ENCODE measurements at places on chromosomes 4 and X.

GRCh38 chrX:101040197-101040596 is 11.7 kb downstream of the TRMT2B start:
- no peak for DNase-seq

DNA sequence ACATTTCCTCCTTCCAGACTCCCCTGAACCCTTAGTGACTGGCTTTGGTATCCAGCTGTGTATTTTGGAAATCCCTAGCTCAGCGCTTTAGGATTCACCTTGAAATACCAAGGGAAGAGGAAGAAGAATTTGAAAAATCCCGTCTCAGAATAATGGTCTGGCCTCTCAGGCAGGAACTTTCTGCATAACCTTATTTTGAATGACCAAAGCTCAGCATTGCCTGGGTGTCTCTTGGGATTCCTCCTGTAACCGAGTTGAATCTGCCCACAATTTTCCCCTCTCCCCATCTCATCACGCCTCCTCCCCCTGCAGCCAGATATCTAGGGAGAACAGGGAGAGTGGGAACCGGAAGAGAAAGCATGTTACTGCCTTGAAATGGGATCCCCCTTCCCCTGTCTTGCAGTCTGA is 116.2 kb downstream of the SMIM20 start:
- DNase-seq = no peak

DNA sequence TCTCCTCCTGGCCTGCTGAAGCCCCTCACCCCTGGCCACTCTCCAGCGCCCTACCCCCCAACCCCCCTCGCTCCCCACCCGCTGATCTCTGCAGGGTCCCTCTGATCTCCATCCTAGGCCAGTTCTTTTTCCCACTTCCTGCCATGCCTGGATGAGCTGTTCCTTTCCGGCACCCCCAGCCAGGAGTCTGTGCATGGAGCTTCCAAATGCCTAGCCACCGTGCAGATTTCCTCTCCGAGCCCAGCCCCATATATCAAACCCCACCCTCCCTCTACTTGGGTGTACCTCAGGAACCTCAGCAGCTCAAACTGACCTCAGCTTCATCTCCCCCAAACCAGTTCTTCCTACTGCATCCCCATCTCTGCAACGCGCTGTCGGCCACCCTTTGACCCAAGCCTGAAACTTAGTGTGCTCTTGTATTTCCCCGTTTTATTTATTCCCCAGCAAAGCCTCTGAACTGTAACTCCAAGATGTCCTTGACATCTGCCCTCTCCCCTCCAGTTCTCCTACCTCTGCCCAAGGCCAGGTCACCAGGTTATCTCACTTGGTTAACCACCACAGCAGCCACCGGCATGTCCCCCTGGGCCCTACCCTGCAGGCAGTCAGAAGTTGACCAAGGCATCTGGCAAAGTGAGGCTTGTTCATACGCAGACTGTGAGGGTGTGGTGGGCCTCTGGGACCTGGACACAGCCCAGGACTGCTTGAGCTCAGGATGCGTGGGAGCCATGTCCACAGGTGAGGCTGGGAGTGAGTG is 194.9 kb upstream of the PSAPL1 start:
- DNase-seq = no peak

- DNase-seq = no peak
These were observed 59.5 kb upstream of the FGF13 start for GRCh38 chrX:138771047-138771446.

- DNase-seq = no peak
These were observed 41.1 kb downstream of the LIMCH1 start for GRCh38 chr4:41579043-41579442.

DNA sequence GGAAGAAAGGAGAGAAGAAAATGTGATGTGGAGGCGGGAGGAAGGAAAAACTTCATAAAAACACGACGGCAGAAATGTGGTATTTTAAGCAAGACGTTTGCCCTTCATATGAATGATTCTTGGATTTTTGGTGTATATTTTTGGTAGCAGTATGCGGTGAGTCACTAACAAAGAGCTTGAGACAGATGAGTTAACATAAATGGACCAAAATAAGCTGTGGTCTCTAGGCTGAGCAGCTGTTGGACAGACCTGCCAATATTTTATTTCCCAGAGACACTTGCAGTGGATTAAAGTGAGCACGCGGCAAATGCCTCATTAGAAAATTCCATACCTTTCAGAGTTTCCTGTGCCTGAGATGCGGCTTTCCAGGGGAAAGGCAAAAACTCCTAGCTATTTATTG is 43.1 kb upstream of the RPS6KA3 start:
- DNase-seq = no peak

- DNase-seq = no peak
These were observed 111.4 kb upstream of the LIMCH1 start for GRCh38 chr4:41426539-41426938.

GRCh38 chr4:116064331-116064730 is 950.9 kb upstream of the NDST4 start:
- DNase-seq = no peak
